ENCODE measurements at places on chromosomes 5 and 9. TPM values are rescaled to one million over a fixed set of nuclear protein-coding genes. Genes with fewer than 3 reads are reported as not detected.
A peak's percentile ranks its signal among the peaks of the same experiment; 100 is the strongest.

Gene ADRA1B
- not detected for polyA plus RNA-seq

Gene SREK1
- polyA plus RNA-seq = 15.3 TPM

Gene TMEM215
- polyA plus RNA-seq = not detected

Gene MAMDC2
- 0.81 TPM for polyA plus RNA-seq

Gene OTULINL
- 36.6 TPM for polyA plus RNA-seq

Gene IL33
- polyA plus RNA-seq = not detected

Gene ZCCHC7
- 23.8 TPM for polyA plus RNA-seq

DNA sequence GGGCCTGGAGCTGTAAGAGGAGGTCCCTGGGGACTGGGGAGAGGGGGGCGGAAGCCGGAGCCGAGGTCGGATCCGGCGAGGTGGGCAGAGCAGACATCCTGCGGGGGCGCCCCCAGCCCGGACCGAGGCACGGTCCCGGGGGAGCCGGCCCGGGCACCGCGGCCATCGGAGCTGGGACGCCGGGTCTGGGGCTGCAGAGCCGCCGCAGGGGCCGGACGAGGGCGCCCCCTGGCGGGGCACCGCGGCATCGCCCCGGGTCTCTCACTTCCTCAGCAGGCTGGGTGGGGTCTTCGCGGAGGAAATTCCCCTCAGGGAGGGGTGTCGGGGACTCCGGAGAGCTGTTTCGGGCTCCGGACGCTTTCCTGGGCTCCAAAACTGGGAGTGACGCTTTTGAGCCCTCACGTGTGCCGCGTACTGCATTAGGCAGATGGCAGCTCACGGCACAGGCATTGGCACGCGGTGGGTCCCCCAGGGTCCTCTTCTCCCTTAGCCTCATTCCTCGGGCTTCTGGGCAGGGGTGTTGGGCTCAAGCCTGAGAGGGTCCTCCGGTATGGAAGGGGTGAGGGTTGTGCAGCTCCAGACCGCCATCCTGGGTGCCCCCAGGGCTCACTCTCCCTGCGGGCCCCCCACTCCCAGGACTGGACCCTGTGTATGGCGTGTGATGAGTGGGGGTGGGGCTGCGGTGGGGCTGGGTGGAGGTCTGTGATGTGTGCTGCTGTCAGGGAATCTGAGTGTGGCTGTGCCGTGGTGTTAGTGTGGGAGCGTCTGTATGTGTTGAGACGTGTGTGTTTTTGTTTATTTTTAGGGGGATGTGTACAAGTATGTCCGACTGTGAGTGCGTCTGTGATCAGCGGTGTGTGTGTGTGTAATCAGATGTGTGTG, 29.6 kb downstream of the LHX2 start:
- H3K27me3 ChIP-seq = peaks cover 20% of the 10 kb centered on the region
- peak; percentile 45 for DNase-seq
- H3K4me1 ChIP-seq = peaks cover 12% of the 10 kb centered on the region
- no peak overlapping the region for H3K4me3 ChIP-seq
- H3K27ac ChIP-seq = no peak overlapping the region

- H3K4me3 ChIP-seq = no peak overlapping the region
- H3K4me1 ChIP-seq = peaks cover 25% of the 10 kb centered on the region
- no peaks in the 10 kb centered on the region for H3K27me3 ChIP-seq
- H3K36me3 ChIP-seq = peaks cover 10% of the 10 kb centered on the region
- H3K27ac ChIP-seq = no peak overlapping the region
Observed at GRCh38 chr5:111505096-111505495, 7.2 kb downstream of the STARD4 start.

DNA sequence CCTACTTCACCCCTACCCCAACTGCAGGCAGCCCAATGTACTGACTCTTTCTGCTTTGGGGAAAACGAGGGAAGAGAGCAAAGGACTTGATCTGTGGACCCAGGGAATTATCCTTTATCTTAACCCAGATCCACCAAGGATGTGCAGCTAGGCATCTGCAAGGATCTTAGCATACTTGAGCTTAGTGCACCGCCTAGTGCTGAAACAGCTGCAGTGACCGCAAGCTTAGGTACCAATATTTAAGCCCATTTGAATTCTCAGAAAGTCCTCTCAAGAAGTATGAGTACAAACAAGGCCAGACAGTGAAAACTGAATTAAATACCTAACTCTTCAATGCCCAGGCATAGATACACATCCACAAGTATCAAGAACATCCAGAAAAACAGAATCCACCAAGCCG, 576.7 kb upstream of the ADAMTS16 start:
- no peak overlapping the region for H3K4me3 ChIP-seq
- no peak for DNase-seq
- H3K27me3 ChIP-seq = no peaks in the 10 kb centered on the region

DNA sequence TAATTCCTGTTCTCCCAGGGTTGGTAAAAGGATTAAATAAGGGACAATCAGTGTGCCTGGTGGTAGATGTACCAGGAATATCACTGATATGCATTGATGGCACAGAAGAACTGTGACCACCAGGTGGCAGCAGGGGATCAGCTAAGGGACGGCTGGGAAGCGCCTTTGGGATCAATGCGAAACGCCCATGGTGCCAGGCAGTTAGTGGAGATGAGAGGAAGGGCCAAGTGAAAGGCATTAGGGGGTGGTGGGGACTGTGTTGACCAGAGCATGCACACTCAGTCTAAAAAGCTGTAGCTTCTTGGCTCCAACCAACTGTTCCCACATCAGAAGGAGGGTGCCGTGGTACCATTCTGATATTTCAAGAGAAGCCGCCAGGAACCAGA, 55.6 kb downstream of the ARHGEF37 start:
- H3K4me1 ChIP-seq = no peaks in the 10 kb centered on the region
- H3K4me3 ChIP-seq = no peak overlapping the region
- peak; percentile 59 for DNase-seq
- no peaks in the 10 kb centered on the region for H3K36me3 ChIP-seq
- no peak overlapping the region for H3K27ac ChIP-seq

- no peak overlapping the region for H3K27ac ChIP-seq
- peak overlapping the region; percentile 82 for H3K4me3 ChIP-seq
- H3K27me3 ChIP-seq = no peaks in the 10 kb centered on the region
- H3K36me3 ChIP-seq = no peaks in the 10 kb centered on the region
- peaks cover 8% of the 10 kb centered on the region for H3K4me1 ChIP-seq
Observed at GRCh38 chr5:110727025-110727314, 499 bp upstream of the TMEM232 start.

DNA sequence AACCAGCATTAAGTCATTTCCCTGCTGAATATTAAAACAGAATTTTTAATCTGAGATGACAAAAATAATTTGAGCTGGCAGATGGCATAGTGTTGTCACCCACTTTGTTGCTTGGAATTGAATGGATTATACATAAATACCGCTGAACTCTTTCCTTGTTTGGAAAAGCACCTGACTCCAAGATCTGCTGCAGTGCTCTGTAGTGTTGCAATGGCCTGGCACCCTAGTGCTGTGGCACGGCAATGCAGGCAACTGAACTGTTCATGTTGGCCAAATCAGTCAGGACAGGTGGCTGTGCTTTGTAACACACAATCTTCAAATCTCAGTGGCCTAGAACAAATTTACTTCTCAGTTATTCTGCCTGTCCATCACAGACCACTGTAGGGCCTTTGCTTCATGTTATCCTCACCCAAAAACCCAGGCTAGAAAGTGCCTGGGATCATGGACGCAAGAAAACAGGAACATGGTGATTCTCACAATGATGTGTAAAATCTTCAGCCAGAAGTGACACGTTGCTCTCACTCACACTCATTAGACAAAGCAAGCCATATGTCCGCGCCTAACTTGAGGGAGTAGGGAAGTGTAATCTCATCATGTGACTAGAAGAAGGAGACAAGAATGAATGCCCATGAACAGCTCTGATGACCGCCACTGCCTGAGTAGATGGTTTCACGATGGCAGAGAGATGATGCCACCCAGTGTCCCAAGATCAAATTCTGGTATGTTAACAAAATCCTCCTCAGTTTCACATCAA, 191.9 kb upstream of the PUM3 start:
- DNase-seq = no peak
- H3K4me3 ChIP-seq = no peak overlapping the region

- no peaks in the 10 kb centered on the region for H3K36me3 ChIP-seq
- H3K27ac ChIP-seq = no peak overlapping the region
- no peaks in the 10 kb centered on the region for H3K4me1 ChIP-seq
- H3K27me3 ChIP-seq = peaks cover 3% of the 10 kb centered on the region
Observed at GRCh38 chr5:51691538-51692079, 308.4 kb downstream of the ISL1 start.

DNA sequence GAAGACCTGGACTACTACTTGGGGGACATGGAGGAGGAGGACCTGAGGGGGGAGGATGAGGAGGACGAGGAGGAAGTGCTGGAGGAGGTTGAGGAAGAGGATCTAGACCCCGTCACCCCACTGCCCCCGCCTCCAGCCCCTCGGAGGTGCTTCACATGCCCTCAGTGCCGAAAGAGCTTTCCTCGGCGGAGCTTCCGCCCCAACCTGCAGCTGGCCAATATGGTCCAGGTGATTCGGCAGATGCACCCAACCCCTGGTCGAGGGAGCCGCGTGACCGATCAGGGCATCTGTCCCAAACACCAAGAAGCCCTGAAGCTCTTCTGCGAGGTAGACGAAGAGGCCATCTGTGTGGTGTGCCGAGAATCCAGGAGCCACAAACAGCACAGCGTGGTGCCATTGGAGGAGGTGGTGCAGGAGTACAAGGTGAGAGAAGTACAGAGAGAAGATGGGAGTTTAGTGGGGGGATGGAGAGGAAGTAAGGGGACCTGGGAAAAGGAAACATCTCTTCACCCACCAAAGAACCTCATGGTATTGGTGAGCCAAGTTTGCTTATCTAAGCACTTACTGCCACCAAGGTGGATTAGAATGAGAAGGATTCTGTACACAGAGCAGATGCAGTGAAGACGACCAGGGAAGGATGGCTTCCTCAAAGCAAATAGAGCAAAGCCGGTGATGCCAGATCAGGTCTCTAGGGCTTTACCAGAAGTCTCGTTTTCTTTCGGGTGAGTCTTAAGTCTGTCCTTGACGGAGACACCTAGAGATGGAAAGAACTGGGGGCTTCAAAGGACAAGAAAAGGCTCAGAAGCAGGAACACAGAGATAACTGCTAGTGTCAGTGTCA, 1.5 kb downstream of the TRIM41 start:
- H3K27ac ChIP-seq = peak overlapping the region; percentile 96
- H3K4me1 ChIP-seq = peaks cover 60% of the 10 kb centered on the region
